EH (cell line): ENCODE measurements at places on chromosomes 12 and 14.
A peak's percentile ranks its signal among the peaks of the same experiment; 100 is the strongest.

GRCh38 chr14:34098045-34098984 lies 147.4 kb upstream of the EGLN3 start:
- DNase-seq, result peak; percentile 42

DNA sequence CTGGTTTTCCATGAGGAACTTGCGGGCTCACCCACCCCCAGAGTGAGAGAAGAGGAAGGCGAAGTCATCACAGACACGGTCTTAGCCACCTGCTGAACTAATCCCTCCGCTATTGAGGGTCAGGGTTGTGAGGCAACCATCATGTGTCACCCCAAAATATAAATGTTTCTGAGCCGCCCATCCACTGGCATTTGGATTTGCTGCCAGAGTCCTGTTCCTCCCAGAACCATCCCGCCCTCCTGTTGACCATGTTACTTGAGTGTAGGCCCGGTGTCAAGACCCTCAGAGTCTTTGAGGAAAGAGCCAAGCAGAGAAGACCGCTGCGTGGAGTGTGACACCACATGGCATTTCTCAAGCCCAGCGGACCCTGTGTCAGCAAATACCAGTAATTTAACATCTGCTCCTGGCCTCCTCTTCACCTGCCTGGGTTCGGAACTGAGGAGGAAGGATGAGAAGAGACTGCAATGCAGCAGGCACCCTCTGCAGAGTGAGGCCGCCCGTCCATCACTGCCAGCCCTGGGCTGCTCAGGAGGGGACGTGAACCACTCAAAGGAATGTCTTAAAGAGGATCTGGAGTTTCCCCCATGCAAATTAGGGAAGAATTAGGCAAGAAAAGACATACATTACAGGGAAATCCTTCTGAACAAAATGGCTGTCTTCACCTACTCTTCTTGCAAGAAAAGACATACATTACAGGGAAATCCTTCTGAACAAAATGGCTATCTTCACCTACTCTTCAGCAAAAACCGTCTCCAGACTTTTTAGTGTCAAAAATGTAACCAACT lies 100.4 kb downstream of the FBXL14 start:
- DNase-seq, result no peak

DNA sequence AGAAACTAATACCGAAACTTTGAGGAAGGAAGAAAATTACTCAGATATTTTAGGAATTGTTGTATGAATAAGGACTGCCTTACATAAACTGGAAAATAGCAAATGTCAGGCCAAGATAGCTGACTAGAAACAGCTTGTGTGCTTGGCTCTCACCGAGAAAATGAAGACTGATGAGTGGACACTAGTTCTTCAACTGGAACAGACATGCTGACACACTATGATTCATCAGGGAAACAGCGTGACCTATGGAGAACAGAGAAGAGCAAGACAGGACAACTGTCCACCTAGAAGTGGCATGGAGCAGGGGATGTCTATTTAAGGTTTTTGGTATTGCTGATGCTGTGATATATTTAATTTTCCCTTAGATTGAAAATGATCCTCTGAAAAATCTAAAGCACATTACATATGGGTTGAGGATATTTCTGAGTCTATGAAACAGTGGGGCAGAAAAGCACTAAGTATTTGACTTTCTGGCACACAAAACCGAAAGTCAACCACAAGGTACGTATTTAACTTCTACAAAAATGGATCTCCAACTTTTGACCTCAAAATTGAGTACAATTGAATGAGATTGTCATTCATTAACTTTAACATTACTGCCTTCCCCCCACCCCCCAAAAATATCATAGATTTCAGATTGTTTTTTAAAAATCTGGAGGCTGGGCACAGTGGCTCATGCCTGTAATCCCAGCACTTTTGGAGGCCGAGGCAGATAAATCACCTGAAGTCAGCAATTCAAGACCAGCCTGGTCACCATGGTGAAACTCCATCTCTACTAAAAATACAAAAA lies 863.2 kb downstream of the LRFN5 start:
- DNase-seq, result no peak

DNA sequence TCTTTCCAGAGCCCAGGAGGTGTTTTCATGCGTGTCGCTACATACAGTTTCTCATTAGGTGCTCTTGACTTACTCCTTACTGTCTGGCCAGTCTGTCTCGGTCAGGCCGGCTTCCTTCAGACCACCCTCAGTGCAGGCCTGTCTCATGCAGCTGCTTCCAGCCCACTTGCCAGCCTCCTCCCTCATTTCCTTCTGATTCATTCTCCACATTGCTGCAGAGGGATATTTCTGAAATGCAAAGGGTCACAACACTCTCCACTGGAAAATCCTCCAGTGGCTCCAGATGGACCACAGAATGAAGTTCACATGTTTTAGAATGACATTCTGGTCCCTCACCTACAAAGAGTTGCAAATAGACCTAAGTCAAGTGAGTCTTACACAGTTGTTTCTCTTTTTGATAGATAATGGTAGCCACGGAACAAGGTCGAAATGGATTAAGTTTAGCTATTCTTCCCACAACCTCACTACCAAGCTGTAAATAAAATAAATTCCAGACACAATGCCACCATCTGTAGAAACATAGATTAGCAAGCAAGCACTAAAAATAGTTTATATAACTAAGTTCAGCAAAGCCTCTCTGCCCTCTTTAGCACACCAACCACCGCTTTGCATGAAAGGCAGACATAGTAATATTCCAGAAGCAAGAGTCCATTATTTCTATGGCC lies 146.9 kb downstream of the ESR2 start:
- peak; percentile 24 for DNase-seq

DNA sequence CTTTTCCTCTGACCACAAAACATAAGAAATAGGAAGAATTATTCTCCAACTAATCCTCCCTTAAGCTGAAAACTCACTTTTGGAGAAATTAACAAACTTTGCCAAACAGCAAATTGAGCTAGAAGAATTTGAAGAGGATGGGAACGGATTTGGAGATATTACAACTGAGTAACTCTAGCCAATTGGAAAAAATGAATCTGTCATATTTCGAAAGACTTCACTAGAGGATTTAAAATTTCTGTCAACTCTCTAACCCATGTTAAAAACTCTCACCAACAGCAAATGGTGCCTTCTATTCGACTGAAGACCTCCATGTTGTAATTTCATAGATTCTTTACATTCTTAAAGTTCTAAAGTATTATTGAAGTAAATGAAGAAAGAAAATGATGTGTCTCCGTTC lies 414.2 kb downstream of the RMST start:
- no peak for DNase-seq

GRCh38 chr12:58886474-58886873 lies 33.8 kb downstream of the LRIG3 start:
- no peak for DNase-seq

- DNase-seq, result peak; percentile 46
Observed at GRCh38 chr12:114995891-114996290, 311.9 kb upstream of the TBX3 start.

DNA sequence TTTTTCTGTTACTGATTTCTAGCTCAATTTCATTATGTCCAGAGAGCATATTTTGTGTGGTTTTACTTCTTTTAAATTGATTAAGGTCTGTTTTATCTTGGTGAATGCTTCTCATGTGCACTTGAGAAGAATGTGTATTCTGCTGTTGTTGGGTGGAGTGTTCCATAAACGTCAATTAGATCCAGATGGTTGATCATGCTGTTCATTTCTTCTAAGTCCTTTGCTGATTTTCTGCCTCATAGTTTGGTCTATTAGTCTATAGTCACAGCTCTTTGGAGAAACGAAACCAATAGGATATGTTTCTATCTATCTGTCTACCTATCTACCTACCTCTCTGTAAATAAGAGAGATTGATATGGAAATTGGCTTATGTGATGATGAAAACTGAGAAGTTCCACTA lies 17.1 kb upstream of the ADGRD1 start:
- DNase-seq, result no peak

DNA sequence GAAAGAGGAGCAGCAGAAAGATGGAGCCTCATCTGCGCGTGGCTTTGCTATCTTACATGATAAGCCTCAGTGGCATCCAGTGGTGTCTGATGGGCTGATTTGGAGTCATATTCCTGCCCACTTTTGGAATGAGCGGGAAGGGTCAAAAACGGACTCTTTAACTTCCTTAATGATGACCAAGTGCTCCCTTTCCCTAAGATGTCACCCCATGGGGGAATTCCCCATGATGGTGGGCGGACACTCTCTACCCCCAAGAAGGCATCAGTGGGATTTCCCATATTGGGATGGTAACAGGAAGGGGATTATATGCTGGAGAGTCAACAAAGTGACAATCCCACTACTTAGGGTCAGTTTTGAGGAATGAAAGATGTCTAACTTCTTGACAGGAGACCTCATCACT lies 110.9 kb downstream of the GPATCH2L start:
- no peak for DNase-seq

GRCh38 chr12:113684053-113684907 lies 212.6 kb upstream of the LHX5 start:
- DNase-seq, result peak; percentile 17

GRCh38 chr12:26017484-26018211 lies 59.2 kb downstream of the RASSF8 start:
- peak; percentile 51 for DNase-seq

DNA sequence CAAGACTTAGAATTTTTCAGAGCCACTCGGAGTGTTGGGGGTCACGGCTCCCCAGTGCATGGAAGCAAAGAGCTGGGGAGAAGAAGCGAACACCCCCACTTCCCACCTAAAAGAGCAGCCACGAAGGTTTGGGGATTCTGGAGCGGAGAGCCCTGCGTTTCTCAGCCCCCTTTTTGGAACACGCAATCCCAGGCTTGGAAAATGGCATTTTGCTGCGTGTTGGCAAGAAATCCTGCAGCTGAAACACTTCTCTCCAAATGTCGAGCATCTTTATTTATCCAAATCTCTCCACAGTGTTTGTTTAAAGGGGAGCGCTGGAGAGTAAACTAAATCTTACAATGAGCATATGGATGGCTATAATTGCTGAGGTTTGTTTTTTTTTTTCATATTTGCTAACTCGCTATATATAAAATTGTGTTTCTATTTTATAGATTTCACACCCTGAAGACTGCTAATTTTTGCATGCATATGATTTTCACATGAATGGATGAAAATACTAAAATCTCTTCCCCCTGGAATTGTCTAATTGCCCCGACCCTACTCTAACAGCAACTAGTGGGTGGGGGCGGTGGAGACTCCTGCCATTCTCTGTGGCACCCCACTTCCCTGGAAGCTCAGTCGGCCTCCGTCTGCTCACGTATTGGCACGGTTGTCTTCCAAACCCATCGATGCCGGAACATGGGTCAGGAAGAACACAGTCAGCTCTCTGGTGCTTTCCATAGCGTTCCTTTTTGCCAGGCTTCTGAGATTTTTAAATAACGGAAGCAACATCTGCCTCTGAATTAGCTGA lies 120.5 kb downstream of the GCH1 start:
- no peak for DNase-seq

DNA sequence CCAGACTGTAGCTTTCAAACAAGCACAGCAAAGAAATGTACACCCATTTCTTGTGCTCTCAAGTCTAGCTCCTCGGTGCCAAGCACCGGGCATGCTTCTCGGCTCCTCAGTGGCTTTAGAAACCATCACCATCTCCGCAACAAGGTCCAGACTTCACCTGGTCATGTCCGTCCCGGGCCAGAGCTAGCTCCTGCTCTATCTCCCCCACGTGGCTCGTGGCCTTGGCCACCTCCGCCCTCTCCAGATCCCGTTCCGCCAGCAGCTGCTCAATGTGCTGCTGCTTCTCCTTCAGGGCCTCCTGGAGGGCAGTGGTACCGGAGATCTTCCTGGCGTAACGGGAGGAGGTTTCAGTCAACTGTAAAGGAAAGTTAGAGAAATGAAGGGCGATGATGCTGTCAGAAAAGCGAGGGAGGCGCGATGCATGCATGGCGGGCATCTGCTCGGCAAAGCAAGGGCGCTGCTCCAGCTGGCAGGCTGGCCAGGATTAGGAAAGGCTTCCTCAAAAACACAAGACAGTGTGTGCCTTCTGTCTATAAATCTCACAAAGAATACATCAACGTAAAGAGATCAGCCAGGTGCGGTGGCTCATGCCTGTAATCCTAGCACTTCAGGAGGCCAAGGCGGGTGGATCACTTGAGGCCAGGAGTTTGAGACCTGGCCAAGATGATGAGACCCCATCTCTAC lies 67.4 kb downstream of the CLIP1 start:
- no peak for DNase-seq

GRCh38 chr12:116055895-116056607 lies 221.4 kb downstream of the MED13L start:
- DNase-seq, result no peak

- DNase-seq, result no peak
Observed at GRCh38 chr14:32028599-32028998, 48.5 kb upstream of the ARHGAP5 start.

- DNase-seq, result peak; percentile 16
Observed at GRCh38 chr12:111692575-111693210, 6.8 kb downstream of the ACAD10 start.

- DNase-seq, result no peak
Observed at GRCh38 chr12:26229910-26230309, 34.5 kb downstream of the SSPN start.

- peak; percentile 68 for DNase-seq
Observed at GRCh38 chr12:70648191-70648590, 11.0 kb upstream of the PTPRB start.

DNA sequence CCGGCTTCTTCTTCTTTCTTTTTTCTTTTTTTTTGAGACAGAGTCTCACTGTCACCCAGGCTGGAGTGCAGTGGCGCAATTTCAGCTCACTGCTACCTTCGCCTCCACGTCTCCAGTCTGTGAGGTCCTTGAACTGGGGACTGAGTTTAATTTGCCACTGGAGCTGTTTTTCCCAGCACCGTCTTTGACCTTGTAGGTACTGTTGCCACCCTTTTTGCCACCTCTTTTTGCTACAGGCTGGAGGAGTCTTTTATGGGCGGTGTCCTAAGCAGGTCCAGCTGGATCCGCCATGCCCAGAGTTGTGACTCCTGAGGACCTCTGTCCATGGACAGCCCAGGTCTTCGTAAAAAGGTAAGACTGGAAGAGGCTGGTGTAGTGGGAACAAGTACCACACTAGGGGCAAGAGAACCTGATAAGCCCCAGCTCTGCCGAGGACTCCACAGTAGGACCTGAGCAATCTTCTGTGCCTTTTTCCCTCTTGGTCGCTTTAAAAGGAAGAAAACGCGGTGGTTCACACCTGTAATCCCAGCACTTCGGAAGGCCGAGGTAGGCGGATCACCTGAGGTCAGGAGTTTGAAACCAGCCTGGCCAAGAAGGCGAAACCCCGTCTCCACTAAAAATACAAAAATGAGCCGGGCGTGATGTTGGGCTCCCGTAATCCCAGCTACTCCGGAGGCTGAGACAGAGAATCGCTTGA lies 946 bp downstream of the RNU4-2 start:
- no peak for DNase-seq

- DNase-seq, result no peak
Observed at GRCh38 chr12:65894624-65895390, 70.5 kb downstream of the HMGA2 start.

- DNase-seq, result peak; percentile 52
Observed at GRCh38 chr12:75481774-75482173, 1.2 kb downstream of the GLIPR1 start.

GRCh38 chr12:123152833-123153232 lies 1.9 kb upstream of the PITPNM2 start:
- no peak for DNase-seq

- no peak for DNase-seq
Observed at GRCh38 chr14:103943673-103944072, 1.3 kb upstream of the RD3L start.

- no peak for DNase-seq
Observed at GRCh38 chr14:19947413-19948090, 16.8 kb downstream of the OR4K1 start.

- DNase-seq, result no peak
Observed at GRCh38 chr12:104796475-104796862, 161.6 kb downstream of the SLC41A2 start.

GRCh38 chr12:129854591-129854990 lies 49.2 kb downstream of the TMEM132D start:
- DNase-seq, result no peak
